PC-3 (cell line): ENCODE measurements at places on chromosomes 7 and 10. TPM values are rescaled to one million over a fixed set of nuclear protein-coding genes. Genes with fewer than 3 reads are reported as not detected.
A peak's percentile ranks its signal among the peaks of the same experiment; 100 is the strongest.

DNA sequence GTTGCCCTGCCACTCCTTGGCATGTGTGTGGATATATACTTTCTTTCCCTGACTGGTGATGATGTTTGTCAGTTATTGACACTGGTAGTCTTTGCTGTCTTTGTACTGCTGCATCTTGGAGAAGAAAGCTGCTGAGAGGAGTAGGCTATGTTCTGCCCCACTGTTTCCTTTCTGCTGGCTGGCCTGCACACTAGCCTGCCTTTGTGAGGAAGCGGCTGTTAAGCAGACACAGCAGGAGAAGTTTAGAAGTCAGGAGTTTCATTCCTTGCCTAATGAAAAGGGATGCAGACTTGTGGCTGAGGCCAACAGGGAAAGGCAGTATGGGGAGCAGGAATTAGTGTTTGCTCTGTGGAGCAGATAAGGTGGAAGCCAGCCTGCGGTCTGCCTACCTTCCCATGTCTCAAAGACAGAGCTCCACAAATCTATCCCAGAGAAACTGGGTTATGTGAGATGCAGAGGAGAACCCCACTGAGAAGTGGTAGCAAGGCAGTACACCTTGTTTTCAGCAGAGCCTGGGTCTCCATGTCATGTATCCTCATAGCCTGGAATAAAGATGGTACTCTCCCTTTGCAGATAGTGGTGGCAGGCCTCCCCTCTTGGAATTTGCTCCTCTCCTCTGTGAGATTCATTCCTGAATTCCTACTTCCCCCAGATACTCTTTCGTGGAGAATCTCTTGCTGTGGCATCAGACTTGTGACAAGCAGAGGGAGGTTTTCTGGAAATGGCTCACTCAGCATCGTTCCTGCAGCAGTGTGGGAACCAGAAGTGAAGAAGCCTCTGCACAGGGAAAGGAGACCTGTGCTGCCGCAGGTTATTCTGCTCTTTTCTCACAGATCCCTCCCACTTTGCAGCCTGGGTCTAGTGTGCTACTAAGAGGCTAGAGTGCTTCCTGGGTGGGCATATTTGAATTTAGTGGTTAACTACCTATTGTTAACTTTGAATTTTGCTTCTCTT lies 130.2 kb downstream of the LRRC4 start:
- DNase-seq = no peak

DNA sequence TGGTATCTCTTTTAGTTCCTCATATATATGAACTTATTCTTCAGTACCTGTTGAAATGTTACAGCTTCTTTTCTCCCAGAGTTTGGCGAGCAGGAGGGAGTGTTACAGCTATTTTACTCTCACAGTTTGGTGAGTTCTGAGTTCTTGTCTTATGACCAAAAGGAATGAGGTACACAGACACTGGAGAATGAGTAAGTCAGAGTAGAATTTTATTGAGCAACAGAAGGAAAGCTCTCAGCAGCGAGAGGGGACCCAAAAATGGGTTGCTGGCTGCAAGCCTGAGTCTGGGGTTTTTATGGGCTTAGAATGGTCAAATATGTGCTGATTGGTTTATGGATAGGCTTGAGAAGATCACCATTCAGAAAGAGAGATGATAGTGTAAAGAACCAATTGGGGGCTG lies 175.2 kb downstream of the CDK14 start:
- DNase-seq = no peak

DNA sequence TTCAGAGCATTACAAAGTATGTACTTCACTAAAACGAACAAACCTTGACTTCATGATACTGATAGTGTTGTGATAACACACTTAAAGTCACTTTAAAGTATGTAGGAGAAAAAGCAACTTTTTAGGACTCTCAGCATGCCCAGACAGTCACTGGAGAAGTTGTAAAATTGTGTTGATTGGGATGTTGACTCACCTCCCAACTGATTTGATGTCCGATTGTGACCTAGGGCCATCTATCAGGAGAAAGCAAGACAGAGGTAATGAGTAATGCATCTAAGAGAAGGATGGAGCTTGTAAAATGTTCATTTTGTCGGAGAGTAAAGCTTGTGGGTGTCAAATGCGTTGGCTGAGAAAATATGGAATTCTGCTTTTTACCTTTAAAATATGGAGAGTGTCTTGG lies 135.4 kb upstream of the SEMA3D start:
- peak; percentile 3 for DNase-seq

- peak; percentile 6 for DNase-seq
Measured at GRCh38 chr10:111037858-111038257, 39.0 kb upstream of the ADRA2A start.

GRCh38 chr10:117004227-117005025 lies 561 bp downstream of the SHTN1 start:
- DNase-seq = peak; percentile 68

- DNase-seq = peak; percentile 93
Measured at GRCh38 chr10:21533467-21534279, at the start of gene MLLT10. Gene MLLT10 (plus strand): TSS chr10:21534232. CDS start chr10:21534645, 413 bp downstream.

DNA sequence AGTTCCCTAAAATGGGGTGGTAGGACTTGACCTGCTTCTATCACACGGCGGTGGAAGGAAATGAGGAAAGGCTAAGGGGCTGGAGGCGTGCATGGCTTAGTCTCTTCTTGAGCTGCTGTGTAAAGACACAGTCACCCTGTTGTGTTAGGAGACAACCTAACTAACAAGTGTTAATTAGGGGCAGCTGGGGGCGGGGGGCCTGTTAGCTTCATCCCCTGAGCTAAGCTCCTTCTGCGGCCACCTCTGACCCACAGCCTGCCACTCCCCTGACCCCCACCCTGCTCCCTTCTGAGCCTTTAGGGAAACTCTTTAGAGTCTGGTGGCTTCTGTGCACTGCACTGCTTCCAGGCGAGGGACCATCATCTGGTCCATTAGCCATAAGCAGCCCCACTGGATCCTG lies 28.0 kb downstream of the COL17A1 start:
- no peak for DNase-seq

DNA sequence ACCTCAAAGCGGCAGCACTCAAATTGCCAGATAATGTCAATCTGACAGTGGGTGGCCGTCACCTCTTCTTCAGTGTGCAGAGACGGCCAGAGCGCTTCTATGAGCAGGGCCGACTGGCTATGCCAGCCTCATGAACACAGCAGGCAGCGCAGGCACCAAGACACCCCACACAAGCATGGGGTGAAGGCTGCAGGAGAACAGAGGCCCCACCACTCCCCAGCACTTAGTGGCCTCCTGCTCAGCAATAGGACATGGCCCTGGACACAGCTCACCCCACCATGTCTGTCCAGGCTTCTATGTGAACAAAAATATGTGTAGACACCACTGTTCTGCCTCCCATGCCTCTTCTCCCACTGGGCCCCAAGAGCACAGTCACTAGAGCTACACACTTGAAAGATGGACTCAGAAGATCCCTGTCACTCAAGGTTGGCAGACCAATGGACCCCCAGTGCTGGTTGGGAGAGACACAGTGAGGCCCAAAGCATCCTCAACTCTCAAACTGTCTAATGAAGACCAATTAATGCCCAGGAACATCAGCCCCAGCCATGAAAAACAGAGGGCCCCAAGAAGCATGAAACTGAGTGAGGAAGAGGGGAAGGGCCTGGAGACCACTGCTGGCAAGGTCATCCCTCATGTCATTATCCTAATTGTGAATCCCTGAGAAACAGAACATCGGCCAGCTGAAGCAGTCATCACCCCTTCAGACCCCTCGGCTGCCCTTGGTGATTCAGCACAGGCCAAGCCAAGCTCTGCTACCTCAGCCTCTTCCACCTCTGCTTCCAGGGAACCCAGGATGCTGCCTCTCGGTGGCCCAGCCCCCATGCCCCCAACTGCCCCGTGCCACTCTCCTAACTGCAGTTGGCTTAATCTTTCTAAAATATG lies 77.7 kb downstream of the GRID1 start:
- DNase-seq = no peak

DNA sequence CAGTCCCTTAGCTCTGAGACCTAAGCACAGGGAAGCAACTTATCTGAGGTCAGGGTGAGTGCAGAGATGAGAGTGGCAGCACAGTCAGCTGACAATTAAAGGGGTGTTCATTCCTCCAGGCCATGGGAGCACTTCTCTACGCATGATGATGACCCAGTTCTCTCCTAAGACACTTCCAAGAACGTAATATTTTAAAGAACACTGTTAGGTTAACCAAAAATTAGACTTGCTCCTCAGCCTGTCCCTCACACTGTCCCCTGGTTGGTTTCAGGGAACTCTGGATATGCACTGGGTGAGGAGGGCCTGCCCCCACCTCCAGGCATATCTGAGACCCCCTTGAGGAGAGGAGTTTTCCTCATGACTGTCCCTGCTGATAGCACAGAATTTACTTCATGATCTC lies 767.5 kb downstream of the GRID1 start:
- DNase-seq = no peak

- no peak for DNase-seq
Measured at GRCh38 chr10:94902080-94902479, 36.4 kb upstream of the CYP2C9 start.

- DNase-seq = no peak
Measured at GRCh38 chr7:68484731-68485130, 1113.5 kb upstream of the AUTS2 start.

DNA sequence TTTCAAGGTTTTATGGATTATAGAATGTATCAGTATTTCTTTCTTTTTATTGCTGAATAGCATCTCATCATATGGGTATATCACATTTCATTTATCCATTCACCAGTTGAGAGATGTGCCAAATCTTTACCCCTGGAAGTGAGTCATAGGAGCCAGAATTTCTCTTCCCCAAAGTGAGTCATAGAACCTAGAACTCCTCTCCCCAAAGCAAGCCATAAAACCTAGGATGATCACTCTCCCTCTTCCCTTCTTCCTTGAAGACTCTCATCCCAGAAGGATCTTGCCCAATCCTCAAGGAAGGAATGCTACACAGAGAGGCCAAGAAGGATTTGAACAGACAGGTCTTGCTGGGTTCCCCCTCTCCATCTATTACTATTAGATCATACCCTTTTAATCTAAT lies 199.9 kb downstream of the EVX1 start:
- peak; percentile 94 for DNase-seq

GRCh38 chr7:17320657-17321056 lies 22.2 kb downstream of the AHR start:
- no peak for DNase-seq

GRCh38 chr7:158834878-158835784 lies 5.8 kb upstream of the ESYT2 start:
- DNase-seq = no peak

GRCh38 chr7:81507221-81507620 lies 262.6 kb downstream of the HGF start:
- no peak for DNase-seq

FIGNL1 gene
- 27.2 and 28.9 TPM in 2 replicates for total RNA-seq

TCAF2 gene
- total RNA-seq = 7.9 and 9.7 TPM in 2 replicates

DENND2A gene
- 8.9 and 10.6 TPM in 2 replicates for total RNA-seq

CASTOR2 gene
- 6.3 and 7.7 TPM in 2 replicates for total RNA-seq

BLOC1S2 gene
- total RNA-seq = 33.7 and 46.4 TPM in 2 replicates
